ENCODE measurements at places on chromosomes 7 and 10.

GRCh38 chr7:1931256-1931950, 261.3 kb downstream of the ELFN1 start:
- DNase-seq: peak; percentile 46

DNA sequence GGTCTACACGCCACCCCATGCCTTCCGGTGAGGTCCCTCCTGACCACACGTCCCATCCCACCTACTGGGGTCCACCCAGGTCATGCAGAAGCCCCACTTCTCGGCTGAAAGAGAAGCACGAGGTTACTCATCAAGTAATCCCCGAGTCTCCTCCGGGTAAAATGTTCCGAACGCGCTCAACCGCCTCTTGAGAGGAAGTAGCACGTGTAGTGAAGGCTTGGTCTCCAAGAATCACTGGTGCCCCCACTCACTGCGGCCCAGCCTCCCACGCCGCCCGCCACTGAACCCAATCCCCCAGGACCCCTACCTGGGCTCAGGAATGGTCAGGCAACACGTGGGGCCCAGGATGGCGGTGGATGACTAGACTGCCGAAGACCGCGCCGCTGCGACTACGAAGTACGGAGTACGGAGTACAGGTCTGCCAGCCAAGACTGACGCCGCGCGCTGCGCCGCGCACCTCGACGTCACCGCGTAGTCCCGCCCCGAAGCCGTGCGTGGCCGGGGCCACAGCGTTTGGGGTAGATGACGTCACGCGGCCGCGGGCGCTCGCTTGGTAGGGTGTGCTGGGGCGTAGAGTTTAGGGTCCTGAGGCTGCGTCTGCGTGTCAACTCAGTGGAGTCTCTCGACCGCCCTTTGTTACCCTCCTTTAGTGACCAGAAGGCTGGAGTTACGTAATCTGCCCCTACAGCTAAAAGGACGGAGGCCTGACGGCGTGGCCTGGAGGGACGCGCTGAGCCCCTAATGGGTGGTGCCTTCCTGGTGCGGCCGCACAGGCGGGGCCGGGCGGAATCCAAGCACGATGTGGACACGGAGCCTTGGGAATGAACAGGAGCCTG, 7.6 kb upstream of the MYO1G start:
- peak; percentile 93 for DNase-seq

DNA sequence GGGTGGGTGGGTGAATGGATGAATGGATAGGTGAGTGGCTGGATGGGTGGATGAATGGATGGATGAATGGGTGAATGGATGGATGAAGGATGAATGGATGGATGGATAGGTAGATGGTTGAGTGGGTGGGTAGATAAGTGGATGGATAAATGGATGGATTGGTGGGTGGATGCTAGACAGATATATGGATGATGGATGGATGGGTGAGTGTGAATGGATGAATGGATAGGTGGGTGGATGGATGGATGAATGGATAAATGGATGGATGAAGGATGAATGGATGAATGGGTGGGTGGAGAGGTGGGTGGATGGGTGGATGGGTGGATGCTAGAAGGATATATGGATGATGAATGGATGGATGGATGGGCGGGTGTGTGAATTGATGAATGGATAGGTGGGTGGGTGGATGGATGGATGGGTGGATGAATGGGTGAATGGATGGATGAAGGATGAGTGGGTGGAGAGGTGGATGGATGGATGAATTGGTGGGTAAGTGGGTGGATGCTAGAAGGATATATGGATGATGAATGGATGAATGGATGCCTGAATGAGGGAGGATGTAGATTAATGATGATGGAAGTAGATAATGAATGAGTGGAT, 20.4 kb downstream of the ELFN1 start:
- no peak for DNase-seq

GRCh38 chr7:70571961-70572360, 560.0 kb upstream of the GALNT17 start:
- DNase-seq: no peak

GRCh38 chr7:40879941-40880543, 745.2 kb downstream of the SUGCT start:
- peak; percentile 5 for DNase-seq

DNA sequence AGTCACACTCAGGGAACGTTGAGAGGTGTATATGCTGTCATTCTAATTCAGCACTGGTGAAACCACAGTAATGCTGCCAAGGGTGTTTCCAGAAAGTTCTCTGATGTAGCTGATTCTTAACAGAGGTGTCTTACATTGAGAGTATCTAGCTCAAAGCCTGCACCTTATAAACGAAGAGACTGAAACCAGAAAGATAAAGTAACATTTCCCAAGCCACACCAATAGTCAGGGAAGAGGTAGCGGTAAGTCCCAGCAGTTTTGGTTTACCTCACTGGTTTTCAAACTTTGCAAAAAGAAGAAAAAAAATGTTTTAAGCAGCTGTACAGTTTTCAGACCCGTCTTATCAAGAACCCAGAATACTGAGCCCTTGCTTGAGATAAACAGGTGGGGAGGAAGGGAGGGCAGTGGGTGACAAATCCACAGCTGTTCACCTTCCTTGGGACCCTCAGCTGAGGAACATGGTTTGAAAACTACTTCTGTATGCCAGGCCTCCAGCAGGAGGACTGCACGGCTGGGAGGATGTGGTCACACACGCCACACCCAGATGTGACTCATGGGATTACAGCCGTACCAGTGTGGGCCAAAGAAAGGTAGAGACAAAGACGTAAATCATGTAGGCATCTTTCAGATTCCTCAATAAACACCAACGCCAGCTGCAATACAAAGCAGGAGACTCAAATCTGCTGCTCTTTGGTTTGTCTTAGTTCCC, 63.9 kb upstream of the GSDME start:
- DNase-seq: peak; percentile 89

GRCh38 chr7:115153769-115154477, 232.0 kb downstream of the MDFIC start:
- DNase-seq: no peak

DNA sequence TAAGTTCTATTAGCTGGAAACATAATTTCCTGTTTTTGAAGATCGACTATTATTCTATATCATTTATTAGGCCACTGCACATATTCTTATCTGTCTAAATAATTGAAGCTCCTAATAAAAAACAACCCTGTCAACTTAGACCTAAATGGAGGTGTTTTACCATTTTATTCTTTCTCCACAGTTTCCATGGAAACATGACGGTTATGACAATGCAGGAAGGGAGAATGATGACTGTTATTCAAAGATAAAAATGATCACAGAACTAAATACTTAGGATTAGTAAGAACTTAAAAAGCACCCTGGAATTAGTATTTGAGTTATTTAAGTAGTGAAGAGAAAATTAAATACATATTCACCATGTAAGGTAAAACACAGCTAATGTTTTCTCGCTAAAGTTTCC, 119.9 kb upstream of the DKK1 start:
- no peak for DNase-seq

DNA sequence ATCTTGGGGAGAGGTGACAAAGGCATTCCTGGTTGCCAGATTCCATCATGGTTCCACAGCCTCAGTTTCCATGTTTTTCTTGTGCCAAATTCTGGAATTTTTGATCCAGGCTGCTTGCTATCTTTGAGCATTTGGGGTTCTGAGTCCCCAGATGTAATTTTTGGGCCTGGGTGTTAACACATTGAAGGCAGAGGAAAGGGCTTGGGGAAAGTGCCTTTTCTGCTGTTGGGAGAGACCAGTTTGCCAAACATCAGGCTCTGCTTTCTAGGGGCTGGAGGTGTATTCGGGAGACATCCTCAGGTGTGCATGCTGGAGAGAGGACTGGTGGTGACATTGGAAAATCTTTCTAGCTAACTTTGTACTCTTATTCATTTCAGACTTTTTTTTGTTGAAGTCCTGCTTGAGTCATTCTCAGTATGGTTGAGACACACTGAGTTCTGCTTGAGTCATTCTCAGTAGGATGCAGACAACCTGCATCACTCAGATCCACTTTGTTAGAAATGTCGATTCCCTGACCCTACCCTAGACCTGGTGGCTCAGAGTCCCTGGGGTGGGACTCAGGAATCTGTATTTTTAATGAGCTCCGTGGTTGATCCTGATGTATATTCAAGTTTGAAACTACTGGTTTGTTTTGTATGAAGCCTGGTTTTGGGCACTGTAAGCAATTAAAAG, 101.0 kb downstream of the LRMDA start:
- DNase-seq: peak; percentile 71
